ENCODE measurements at places on chromosomes 5 and 9.

DNA sequence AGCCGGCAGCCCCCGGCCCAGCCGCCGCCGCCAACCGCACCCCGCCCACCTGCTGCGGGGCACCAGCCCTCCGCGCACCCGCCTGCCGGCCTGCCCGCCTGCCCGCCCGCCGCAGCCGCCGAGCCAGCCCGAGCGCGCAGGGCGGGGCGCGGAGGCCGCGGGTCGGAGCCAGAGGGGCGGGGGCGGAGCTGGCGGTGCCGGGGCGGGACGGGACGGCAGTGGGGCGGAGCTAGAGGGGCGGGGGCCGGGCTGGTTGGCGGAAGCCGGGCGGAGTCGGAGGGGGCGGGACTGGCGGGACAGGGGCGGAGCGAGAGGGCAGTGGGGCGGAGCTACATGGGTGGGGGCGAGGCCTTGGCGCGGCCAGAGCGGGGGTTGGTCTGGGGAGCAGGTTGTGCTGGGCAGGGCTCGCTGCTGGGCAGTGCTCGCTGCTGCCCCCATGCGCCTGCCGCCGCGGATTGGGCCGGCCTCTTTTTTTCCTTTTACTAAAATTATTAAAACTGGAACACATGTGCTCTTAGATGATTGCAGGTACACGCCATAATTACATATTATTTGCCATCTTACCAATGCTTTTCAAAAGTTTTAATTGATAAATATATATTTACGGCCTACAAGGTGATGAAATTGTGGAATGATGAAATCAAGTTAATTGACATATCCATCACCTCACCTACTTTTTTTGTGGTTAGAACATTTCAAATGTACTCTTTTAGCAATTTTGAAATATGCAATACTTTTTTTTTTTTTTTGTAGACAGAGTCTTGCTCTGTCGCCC lies at the start of gene SH3GLB2:
Gene SH3GLB2, minus strand, starts transcription at position 140 of the 775 bp plus-strand sequence. CDS start 177 bp downstream, outside the sequence.
- peak; percentile 83 for DNase-seq

- peak; percentile 47 for DNase-seq
These were observed 52.4 kb downstream of the MELK start for GRCh38 chr9:36625006-36625615.

DNA sequence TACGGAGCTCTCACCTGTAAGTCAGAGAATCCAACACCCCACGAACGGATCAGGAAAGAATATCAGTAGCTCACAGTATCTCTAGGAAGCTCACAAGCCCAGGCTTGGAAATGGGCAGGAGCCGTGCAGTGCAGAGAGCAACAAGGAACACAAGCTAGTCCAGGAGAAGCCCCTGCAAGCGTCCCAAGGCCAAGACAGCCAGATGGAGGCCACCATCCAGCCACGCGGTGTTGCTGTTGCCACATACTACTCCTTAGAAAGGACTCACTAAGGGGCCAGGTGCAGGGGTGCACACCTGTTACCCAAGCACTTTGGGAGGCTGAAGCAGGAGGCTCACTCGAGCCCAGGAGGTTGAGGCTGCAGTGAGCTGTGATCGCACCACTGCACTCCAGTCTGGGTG lies 15.4 kb upstream of the VAV2 start:
- no peak for DNase-seq

DNA sequence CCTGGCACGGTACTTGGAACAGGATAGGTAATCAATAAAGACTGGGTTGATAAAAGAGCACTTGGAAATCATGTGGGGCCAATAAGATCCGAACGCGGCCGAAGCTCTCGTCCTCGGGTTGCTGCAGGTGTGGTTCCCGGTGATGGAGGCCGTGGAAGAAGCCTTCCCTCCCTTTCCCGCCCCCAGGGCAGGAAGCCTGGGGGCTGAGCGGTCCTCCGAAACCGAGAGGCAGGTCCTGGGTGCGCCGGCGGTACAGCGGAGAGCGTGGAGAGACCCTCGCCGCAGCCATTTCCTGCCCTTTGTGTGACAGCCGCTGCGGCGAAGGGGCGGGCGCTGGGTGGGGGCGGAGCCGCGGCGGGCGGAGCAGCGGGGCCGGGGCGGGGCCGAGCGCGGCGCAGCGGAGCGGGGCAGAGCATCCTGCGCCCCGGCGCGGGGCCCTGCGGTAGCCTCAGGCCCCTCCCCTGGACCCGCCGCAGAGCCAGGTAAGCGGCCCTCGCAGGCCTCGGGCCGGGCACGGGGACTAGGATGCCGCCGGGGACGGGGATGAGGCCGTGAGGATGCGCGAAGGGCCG lies at the start of gene CYFIP2:
Gene CYFIP2, plus strand, starts transcription at position 410 of the 572 bp plus-strand sequence. CDS start 19,239 bp downstream, outside the sequence.
- peak; percentile 80 for DNase-seq

DNA sequence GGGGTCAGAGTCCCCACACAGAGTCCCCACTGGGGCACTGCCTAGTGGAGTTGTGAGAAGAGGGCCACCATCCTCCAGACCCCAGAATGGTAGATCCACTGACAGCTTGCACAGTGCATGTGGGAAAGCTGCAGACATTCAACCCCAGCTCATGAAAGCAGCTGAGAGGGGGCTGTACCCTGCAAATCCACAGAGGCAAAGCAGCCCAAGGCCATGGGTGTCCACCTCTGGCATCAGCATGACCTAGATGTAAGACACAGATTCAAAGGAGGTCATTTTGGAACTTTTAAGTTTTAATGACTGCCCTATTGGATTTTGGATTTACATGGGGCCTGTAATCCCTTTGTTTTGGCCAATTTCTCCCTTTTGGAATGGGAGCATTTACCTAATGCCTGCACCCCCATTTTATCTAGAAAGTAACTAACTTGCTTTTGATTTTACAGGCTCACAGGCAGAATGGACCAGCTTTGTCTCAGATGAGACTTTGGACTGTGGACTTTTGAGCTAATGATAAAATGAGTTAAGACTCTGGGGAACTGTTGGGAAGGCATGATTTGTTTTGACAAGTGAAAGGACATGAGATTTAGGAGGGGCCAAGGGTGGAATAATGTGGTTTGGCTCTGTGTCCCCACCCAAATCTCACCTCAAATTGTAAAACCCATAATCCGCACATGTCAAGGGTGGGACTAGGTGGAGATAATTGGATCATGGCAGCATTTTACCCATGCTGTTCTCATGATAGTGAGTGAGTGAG lies 56.3 kb upstream of the ITGA1 start:
- DNase-seq = no peak
